ENCODE measurements at places on chromosomes 1 and 21.

DNA sequence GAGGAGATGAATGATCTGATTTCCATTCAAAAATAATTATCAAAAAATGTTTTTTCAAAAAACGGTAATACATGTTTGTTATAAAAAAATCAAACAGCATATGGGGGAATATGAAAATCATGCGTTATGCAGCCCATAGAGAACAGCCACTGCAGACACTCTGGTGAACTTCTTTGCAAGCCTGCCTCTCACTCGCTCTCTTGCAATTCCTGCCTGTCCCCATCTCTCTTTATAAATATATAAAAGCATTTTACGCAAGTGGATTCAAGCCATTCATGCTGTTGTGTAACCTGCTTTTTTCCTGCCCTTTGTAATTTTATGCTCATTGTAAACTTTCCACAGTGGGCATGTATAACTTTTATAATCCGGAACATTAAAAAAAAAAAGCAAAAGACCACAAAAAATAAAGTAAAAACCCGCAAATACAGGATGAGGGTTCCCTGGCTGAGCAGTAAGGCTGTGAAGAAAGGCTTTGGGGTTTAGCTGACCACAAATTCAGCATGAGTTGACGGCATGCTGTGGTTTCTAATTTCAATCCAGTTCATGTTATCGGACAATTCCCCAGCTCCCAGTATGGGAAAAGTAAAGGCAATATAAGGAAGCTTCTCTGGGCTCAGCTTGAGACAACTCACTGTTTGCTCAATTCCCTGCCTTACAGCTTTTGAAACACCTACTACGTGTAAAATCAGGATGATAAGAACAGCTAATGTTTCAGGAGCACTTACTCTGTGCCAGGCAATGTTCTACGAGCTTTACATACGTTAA, 52.8 kb upstream of the ZBTB40 start:
- no peak for DNase-seq

DNA sequence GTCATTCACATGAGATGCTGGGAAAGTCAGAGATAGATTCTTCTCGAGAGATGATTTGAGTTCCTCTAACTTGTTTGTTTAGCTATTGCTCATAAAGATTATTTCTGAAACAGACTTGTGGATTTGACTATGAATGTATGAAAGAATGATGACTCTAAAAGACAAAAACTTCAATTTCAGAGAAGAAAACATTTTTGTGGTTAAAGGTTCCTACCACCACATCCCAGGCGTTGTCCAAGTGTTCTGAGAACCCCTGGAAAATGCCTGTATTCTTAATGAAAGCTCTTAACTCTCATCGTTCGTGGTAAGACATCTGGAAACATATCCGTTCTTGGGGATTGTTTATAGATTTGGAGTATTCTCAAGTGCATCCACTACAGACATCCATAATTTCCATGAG, 228.7 kb downstream of the BARHL2 start:
- DNase-seq, result no peak

- no peak for DNase-seq
These were observed 31.8 kb upstream of the ENO1 start for GRCh38 chr1:8910331-8910730.

DNA sequence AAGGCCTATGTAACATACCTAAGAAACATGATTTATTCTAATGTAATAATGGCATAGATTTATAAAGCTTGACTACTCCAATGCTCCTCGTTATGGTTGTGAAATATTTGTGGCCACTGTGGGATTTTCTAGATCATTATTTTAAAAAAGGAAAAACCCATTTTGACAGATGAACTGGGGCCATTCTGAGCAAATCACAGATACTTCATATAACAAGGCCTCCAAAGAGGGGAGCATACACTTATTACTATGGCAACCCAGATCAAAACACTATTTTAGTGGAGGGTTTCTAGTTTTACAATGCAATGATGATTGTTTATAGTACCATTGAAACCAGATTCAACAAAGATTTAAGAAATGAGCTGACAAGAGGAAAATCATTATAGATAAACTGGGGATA, 346.6 kb downstream of the ZNF326 start:
- DNase-seq, result no peak

GRCh38 chr21:41112740-41113692, 54.9 kb upstream of the BACE2 start:
- no peak for DNase-seq

All from esophagus squamous epithelium (tissue), 5 donors.